ENCODE measurements at places on chromosomes 7 and 10.

GRCh38 chr10:105807935-105808587, 1167.0 kb downstream of the SORCS3 start:
- DNase-seq, result no peak

DNA sequence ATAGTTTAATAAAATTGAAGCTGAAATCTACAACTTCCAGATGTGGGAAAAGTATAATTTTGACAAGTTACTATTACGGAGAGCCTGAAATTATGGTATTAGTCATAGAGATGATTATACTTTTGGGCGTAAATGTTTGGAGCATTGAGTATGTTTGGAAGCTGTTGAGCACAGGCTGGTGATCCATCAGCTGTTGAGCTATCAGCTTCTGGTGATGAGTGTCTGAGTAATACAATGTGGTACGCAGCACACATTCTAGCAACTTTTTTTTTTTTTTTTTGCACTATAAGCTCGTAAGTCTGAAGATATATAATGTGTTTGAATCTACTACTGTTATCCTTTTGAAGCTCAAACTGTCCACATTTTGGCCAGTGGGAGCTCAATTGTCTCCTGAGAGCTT, 123.4 kb downstream of the ATE1 start:
- DNase-seq, result no peak

- DNase-seq, result no peak
Measured at GRCh38 chr10:86815035-86815617, 58.7 kb downstream of the BMPR1A start.

DNA sequence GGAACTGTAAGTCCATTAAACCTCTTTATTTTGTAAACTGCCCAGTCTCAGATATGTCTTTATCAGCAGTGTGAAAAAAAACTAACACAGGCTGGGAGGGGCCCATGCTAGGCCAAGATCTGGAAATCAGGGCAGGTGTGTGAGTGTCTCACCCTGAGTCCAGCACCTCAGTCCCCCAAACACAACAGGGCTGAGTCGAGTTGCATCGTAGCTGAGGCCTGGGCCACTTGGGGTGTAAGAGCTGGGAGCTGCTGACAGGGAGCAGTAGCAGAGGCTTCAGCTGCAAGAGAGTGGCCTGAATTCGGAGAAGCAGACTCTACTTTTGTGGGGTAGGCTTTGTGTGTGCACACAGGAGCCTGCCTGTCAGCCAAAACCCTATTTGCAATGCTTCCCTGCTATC, 553.1 kb downstream of the PTPRN2 start:
- DNase-seq, result no peak

- DNase-seq, result no peak
Measured at GRCh38 chr10:45034301-45034700, 33.6 kb downstream of the ZNF22 start.

DNA sequence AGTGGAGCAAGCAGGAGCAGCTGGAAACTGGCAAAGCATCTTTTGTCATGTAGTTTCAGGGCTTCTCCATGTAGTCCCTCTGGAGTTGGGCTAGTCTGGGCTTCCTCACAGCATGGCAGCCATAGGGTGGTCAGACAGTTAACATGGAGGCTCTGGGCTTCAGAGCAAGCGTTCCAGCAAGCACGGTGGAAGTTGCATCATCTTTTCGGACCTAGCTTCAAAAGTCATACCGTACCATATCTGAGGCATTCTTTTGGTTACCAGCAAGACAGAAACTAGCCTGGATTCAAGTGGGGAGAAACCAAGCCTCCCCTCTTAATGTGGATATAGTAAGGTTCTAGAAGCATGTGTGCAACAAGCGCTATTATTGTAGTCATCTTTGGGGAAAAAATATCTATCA, 135.0 kb downstream of the HTR7 start:
- DNase-seq, result no peak

DNA sequence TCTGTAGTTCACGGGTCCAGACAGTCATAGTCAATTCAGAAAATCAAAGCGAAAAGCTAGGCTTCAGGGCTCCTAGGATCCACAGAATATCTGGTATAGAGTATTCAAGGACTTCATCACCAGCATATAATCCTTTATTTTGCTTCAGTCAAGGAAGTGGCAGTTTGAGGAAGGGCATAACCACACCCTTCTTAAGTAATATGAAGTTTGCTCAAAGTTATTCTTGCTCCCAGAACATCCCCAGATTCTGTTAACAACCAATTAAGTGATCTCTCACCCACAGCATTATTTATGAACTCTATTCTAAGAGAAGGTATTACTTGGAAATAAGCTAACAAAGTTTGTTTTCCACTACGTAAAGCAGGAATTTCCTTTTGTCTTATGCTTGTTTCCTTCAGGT, 13.2 kb downstream of the CWF19L1 start:
- DNase-seq, result no peak

DNA sequence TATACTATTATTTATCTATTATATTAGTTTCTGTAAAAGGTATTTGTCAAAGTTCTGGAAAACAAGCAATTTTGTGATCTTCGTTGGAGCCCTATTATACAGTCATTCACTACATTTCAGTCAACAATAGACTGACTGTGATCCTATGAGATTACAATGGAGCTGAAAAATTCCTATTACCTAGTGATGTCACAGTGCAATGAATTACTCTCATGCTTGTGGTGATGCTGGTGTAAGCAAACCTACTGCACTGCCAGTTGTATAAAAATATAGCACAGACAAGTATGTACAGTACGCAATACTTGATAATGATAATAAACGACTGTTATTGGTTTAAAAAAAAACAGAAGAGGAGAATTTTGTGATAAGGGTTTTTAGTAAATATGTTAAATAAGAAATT, 21.4 kb downstream of the OR6V1 start:
- no peak for DNase-seq

DNA sequence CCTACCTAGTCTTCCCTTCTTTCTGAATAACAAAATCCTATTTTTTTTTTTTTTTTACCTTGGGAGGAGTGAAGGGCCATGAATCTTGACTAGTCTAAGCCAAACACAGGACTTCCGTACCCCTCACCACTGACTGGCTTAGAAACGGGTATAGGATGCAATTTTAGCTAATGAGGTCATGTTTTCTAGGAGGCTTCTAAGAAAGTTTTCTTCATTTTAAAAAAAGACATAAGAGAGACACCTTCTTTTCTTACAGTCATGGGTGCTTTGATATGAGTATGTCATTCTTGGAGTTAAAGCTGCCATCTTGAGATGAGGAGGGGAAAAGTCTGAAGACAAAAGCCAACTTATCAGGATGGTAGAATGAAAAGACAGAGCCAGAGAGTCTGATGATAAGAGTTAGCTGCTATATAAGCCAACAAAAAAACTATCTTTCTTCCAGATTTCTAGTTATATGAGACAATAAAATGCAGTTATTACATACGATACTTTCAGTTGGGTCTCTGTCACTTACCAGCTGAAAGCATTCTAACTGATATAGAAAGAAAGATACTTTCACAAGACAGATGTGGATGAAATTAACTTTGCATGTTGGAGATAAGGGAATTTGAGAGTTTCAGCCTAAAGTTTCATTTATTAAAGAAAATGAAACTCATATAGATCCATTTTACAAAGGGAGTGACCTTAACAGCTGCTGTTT, 34.0 kb downstream of the ZNF438 start:
- DNase-seq, result no peak

DNA sequence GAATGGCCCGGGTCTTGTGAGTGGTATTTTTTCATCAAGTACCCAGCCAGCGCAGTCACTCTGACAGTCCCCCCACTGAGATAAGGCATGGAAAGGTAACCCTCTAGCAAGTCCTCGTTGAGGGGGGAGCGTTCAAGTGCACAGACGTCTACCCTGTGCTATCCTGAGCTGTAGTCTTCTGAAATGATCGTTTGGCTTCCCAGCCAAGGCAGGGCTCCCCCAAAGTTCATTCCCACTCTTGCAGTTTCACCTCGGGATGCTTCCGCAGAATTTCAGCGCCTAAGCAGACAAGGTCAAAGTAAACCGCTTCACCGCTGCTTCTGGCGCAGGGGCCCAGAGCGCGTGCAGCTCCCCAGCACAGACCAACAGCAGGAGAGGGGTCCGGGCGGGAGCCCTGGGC, 1.8 kb downstream of the INSYN2A start:
- no peak for DNase-seq

GRCh38 chr7:132106491-132106890, 469.8 kb downstream of the PLXNA4 start:
- DNase-seq, result no peak

DNA sequence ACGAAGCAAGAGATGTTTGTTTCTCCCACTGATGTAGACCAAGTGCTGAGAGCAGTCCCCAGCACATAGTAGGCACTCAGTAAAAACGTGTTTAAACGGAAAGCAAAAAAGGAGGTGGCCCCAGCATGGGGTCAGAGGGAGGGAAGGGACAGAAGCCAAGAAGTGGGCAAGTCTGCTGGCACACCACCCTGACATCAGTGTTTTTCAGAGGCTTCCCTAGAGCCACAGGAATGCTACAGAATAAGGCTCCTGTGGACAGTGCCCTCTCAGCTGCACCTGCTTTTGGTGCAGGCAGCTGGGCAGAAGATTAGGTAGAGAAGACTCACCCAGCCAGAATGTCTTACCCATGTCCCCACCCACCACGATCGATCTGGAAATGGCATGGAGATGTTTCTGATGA, 8.3 kb upstream of the ANKRD1 start:
- no peak for DNase-seq

GRCh38 chr10:93417266-93417665, 64.9 kb downstream of the MYOF start:
- no peak for DNase-seq

GRCh38 chr10:70958396-70958795, 70.0 kb upstream of the PCBD1 start:
- no peak for DNase-seq

DNA sequence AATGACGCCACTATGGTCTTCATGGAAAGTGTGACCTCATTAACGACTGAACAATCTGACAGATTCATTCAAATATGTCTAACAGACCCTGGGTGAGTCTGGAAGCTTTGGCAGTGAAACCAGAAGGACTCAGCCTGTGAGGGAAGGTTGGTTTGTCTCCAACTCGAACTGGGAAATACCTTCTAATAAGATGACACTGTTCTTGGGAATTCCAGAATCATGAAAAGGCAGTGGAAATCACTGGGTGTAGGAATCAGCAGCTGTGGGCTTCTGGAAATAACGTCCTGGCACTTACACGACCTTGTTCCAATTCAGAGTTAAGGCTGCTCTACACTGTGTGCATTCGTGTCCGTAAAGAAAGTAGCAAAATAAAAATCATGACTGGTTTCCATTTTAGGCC, 75.1 kb downstream of the DGKI start:
- no peak for DNase-seq

DNA sequence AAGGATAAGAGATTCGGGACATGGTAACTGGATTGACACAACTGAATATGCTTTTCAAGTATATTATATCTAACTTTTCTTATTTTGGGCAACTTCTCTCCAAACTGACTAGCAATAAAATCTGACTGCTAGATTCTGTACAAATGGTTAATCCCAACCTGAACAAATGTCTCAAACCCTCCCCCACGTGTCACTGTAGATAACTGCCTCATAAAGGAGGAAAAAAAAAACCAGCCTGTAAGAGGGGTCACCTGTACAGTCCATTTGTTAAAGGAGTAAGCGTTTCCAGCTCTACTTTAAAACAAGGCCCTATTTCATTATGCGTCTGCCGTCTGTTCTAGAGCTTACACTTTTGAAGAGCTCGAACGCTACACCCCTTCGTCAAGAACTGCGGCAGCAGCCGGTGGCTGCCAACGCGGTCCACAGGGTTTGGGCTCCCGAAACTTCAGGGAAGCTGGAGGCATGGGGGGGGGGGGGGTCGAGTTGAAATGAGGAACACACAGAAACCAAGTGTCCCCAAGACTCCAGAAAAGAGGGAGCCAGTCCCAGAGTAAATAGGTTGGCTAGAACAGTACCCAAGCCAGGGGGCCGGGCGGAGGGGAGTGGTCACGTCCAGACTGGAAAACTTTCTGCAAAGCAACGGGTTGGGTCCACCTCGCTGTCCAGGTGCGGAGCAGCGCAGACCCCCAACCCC, 492 bp downstream of the COG5 start:
- peak; percentile 84 for DNase-seq

- no peak for DNase-seq
Measured at GRCh38 chr10:3807211-3807927, 22.4 kb upstream of the KLF6 start.

GRCh38 chr10:20133669-20134189, 317.5 kb downstream of the PLXDC2 start:
- no peak for DNase-seq

GRCh38 chr10:61840403-61840802, 61.1 kb upstream of the ARID5B start:
- DNase-seq, result no peak

- DNase-seq, result no peak
Measured at GRCh38 chr7:6433784-6434615, 13.8 kb downstream of the DAGLB start.

GRCh38 chr7:29891766-29892165, 85.5 kb downstream of the WIPF3 start:
- no peak for DNase-seq

GRCh38 chr10:14810969-14811953, 26.6 kb downstream of the CDNF start:
- no peak for DNase-seq

DNA sequence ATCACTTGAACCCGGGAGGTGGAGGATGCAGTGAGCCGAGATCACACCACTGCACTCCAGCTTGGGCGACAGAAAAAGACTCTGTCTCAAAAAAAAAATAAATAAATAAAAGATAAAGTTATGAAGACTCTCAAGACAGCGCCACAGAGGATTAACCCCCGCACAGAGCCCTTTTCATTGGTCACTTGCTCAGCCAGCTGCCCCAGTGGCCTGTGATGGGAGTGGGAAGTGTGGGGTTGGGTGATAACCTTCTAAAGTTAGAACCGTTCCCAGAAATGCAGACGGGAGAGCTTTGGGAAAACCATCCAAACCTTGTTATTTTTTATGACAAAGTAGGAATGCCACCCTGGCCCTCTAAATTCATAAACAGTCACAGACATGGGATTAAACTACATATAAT, 57.4 kb downstream of the PARP12 start:
- no peak for DNase-seq

GRCh38 chr7:45601094-45601493, 26.9 kb downstream of the ADCY1 start:
- no peak for DNase-seq

DNA sequence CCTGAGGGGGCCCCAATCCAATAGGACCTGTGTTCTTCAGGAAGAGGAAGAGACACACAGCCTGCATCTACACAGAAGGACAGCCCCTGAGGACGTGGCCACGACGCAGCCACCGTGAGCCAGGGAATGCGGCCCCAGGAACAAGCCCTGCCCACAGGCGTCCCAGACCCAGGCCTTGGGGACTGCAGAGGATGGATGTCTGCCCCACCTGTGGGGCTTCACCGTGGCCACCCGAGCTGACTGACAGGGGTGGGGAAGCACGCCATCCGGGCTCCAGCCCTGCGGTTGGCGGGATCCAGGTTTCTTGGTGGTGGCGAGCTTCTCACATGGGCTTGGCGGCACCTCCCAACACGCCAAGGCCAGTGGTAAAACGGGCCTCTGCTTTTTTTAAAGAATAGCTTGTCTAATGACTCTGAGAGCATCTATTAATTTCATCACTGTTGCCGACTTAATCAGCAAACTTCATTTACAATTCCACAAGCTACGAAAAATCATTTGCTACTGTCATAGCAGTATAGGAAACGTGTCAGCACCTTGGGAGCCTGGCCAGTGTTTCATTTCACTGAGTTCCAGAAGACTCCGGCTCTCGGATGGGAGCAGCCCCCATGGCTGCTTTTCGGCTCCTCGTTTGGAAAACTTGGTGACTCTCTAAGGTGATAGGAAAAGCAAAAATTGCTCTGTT, 584.0 kb downstream of the PTPRN2 start:
- no peak for DNase-seq

- peak; percentile 23 for DNase-seq
Measured at GRCh38 chr10:92719991-92720830, 30.5 kb downstream of the HHEX start.
